ENCODE measurements at places on chromosomes 6 and 20.

- no peak for DNase-seq
Observed at GRCh38 chr6:111522393-111523020, 39.5 kb upstream of the REV3L start.

DNA sequence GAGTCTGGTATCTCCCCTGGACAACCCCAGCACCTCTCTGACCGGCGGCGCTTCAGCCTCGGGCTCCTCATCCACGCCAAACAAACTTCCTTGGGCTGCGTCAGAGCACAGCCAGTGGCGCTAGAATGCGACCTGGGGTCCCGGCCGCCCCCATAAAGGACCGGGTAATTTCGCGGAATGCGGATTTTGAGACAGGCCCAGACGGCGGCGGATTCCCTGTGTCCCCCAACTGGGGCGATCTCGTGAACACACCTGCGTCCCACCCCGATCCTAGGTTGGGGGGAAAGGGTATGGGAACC is 1.6 kb downstream of the FOXP4 start:
- DNase-seq: no peak

DNA sequence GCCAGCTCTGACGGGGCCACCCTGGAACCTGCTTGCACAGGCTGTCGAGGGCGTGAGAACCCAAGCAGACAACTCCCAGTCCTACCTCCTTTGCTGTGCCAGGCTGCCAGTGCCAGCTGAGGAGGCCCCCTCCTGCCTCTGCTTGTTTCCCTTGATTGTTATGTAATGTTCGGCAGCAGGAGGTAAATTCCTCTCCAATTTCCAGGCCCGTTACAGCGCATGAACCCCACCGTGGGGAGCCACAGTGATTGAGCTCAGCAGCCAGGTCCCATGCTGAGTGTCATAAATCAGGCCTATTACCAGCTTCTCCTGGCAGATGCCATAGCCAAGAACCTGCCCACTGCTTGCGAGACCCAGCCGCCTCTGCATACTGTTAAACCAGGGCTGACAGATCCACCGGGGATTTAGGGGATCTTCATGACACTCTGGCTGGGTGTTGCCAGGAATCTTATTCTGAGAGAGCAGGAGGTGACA is 320.5 kb downstream of the DHX35 start:
- no peak for DNase-seq

GRCh38 chr20:34129518-34130162 is 17.6 kb upstream of the EIF2S2 start:
- no peak for DNase-seq

DNA sequence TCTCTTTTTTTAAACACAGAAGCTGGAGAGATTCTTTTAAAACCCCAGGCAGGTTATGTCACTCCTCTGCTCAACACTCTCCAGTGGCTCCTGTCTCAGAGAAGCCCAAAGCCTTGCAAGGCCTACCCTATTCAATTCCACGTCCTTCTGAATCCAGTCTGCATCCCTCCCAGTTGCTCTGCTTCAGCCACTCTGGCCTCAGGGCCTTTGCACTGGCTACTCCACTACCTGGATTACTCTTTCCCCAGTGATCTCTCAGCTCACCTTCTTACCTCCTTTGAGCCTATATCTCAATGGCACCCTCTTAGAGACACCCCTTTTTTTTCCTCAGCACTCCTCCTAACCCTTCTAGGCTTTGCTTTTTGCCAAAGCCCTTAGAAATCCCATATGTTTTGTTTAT is 185.8 kb downstream of the CLIC5 start:
- DNase-seq: no peak

- DNase-seq: no peak
Observed at GRCh38 chr6:105072798-105073199, 107.0 kb downstream of the POPDC3 start.

- DNase-seq: peak; percentile 92
Observed at GRCh38 chr6:11093626-11094410, at the start of gene SMIM13. Gene SMIM13, plus strand, starts transcription at chr6:11093834. Its CDS starts 480 bp downstream, at chr6:11094314.

- no peak for DNase-seq
Observed at GRCh38 chr6:84284428-84285049, 57.1 kb upstream of the CEP162 start.

- DNase-seq: no peak
Observed at GRCh38 chr6:166330612-166331011, 11.7 kb downstream of the SFT2D1 start.

- DNase-seq: no peak
Observed at GRCh38 chr6:111228094-111228493, 140.8 kb downstream of the SLC16A10 start.

DNA sequence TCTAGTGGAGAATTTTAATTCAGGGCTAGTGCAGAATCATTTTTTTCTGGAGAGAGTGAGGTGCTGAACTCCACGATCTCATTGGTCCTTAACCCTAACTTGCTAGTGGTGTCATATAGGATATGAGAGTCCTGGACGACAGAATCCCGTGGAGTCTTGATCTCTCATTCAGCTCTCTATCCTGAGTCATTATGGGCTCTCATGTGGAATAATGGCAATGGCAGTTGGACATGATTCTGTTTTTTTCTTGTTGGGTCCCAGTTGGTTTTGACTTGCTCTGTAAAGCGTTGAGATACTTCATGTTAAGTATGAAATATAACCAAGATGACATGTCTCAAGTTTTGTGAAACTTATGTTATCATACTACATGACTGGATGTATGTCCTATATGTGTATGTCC is 6.3 kb upstream of the RNF144B start:
- no peak for DNase-seq

- DNase-seq: no peak
Observed at GRCh38 chr20:43940518-43941225, 26.0 kb downstream of the TOX2 start.

DNA sequence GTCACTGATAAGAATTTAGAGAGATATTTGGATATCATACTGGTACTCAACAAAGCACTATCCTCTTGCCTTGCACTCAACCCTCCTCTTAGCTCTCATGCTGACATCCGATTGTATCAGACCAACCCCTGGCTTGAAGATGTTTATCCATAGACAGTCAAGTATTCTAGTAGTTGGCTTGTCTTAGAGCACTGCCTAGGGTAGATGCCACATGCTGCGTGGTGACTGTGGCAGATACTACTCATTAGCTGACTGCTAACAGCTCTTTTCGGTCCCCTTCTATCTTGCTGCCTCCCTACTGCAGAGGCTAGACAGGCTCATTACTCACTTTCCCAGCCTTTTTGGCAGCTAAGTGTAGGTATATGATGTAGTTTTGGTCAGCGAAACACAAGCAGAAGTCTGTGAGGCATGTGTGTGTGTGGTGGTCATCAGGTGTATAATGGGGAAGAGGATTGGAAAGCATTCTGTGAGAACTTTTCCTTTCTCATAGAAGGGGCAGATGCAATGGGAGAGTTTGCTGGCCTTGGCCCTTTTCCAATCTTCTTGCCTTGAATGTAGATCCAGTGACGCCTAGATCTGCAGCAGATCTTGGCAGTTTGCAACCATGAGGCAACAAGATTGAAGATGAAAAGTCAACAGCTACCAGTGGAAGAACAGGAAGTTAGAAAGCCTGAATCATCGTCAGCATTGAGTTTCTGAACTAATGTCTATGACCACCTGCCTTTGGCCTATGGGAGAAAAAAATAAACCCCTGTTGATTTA is 4.4 kb upstream of the IFNGR1 start:
- DNase-seq: no peak

- no peak for DNase-seq
Observed at GRCh38 chr6:49732781-49733180, 11.4 kb downstream of the CRISP3 start.

DNA sequence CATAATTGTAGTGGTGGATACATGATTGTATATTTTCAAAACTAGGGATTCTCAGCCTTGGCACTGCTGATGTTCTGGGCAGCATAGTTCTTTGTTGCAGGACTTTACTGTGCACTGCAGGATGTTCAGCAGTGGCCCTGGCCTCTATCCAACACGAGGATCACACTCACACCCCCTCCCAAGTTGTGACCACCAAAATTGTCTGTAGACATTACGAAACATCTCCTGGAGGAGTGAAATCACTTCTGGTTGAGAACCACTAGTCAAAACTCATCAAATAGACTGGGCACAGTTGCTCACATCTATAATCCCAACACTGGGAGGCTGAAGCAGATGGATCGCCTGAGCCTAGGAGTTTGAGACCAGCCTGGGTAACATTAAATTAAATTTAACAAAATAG is 123.1 kb upstream of the CDYL start:
- DNase-seq: no peak

- DNase-seq: no peak
Observed at GRCh38 chr20:13396022-13396421, 174.9 kb downstream of the ISM1 start.

GRCh38 chr6:55955684-55956083 is 80.3 kb upstream of the BMP5 start:
- no peak for DNase-seq

GRCh38 chr20:33277471-33278441 is 5.3 kb upstream of the BPIFB1 start:
- no peak for DNase-seq

DNA sequence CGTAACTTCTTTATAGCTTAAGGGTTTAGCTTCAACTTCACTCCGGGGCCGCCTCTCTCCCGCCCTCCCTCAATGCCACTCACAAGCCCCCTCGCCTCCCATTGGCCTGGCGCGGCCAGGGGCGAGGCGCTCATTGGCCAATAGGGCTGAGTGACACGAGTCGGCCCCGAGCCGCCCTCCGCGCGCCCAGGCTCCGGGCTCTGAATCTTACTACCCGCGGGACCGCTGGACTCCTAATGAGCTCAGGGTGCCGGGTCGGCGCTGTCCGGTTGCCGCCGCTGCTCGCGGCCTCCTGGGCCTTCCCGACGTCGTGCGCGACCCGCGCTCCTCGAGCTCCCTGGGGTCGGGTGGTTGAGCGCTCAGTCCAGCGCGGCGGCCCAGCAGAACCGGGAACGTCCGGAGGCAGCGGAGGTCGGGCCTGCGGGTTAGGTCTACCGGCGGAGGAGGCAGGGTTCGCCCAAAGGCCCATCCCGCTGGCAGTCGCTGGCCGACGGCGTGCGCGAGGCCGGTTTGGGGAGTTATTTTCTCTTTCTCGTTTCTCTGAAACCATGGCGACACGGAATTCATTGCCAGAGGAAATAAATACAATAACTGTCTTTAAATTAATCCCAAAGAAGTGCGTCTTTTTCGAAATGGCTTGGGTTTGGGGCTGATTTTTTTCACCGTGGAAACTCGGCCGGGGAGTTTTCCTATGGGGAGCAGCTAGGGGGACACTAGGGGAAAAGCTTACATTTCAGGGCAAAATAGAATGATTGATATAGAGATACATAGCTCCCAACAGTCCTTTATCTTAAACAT is at the start of gene SIM1:
Gene SIM1 (minus strand): TSS at position 19 of the 798 bp plus-strand sequence. CDS start 1,453 bp downstream, outside the sequence.
- DNase-seq: peak; percentile 74

DNA sequence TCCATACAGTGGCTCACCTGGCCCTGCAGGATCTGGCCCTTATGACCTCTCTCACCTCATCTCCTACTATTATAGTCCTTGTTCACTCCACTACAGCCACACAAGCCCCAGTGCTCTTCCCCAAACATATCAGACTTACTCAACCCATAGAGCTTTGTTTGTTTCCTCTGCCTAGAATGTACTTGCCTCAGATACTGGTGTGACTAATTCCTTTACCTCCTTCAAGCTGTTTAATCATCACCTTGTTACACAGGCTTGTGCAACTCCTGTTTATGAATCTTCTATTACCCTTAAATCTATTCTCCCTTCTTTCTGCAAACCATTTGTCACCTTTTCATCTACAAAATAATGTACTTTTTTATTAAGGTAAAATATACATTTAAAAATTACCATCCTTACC is 3.2 kb downstream of the DEFB125 start:
- no peak for DNase-seq

GRCh38 chr6:79028641-79029314 is 49.3 kb downstream of the PHIP start:
- DNase-seq: peak; percentile 13

- no peak for DNase-seq
Observed at GRCh38 chr20:45621593-45621992, 7.9 kb upstream of the WFDC10A start.

DNA sequence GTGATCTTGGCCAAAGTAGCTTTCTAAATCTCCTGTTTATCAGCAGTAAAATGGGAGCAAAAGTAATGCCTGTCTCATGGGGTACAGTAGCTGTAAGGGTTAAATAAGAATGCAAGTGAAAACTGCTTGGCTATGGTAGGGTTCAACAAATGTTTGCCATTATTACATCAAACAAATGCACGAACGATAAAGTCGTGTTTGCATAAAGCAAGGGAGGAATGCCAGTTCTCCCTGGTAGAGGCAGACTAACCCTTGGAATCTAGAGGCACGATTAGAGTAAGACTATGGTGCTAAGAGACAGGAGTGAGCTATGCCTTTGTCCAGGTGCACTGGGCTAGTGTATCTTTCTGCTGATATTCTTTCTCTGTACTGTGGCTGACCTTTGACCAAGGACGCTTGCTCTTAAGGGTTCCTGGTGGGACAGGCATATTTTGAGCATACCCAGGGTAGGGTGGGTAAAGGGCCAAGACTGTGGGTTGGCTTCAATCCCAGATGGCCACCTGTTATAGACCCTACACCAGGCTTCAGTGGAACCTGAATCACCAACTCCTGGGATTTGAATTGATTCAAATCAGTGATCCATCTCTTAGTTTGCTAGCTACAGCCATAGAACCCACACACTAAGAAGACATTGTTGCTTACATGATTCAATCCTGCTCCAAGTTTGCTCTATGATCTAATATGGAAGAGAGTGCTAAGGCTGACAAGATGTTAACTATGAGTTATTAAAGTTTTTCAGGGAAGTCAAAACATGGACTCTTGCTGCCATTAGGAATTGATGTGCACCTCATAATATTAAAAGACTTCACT is 139.9 kb downstream of the CCDC170 start:
- no peak for DNase-seq

DNA sequence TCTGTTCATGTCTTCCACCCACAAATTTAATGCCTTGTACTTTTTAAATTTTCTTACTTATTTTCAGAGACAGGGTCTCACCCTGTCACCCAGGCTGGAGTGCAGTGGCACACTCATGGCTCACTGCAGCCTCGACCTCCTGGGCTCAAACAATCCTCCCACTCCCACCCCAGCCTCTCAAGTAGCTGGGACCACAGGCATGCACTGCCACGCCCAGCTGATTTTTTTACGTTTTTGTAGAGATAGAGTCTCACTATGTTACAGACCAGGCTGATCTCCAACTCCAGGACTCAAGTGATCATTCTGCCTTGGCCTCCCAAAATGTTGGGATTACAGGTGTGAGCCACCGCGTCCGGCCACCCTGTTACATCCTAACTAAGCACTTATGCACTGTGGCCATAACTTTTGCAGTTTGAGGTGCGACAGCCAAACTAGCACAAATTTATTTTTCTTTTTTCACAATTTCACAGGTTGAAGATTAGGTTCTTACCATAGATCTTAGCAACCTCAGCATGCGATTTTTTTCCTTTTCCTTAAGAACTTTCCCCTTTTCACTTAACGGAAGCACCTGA is 92.1 kb downstream of the EPB41L2 start:
- no peak for DNase-seq

DNA sequence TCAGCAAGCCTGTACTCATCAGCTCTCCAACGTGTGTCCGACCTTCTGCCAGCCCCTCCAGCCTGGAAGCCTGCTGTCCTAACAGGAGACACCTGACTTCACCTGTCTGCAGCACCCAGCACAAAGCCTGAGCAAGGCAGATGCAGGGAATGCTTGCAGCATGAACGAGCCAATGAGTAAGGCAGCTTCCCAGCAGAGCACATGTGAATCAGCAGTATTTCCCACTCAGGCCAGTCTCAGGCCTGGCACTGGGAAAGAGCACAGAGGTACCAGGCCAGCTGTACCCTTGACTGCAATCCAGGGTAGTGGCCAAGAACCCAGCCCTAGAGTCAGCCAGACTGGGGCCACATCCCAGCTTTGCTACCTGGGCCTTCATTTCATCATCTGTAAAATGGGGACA is 120.8 kb downstream of the MAFB start:
- no peak for DNase-seq

- no peak for DNase-seq
Observed at GRCh38 chr20:54981175-54981574, 505.8 kb downstream of the DOK5 start.

- DNase-seq: no peak
Observed at GRCh38 chr6:56951049-56951831, 3.7 kb upstream of the BEND6 start.
